ENCODE measurements at places on chromosomes 7 and 10. TPM values are rescaled to one million over a fixed set of nuclear protein-coding genes. Genes with fewer than 3 reads are reported as not detected.

DNA sequence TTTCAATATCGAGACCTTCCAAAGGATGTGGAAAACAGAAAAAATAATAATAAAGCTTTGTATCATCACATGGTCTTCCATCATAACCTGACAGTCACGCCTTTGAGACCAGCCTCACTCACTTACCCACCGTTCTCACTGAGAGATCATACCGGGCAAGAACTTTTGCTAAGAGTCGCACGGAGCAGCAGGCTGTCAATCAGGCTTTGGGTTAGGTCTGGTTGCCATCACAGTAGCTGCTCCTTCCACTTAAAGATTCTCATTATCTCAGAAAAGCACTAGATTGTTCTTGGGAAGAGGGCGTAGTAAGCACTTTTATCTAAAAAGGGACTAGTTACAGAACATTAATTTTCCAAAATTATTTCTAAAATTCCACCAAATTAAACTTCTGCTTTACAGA lies 2.0 kb downstream of the RELN start:
- no peak for DNase-seq

GRCh38 chr10:31927565-31927883 lies 1.1 kb downstream of the ARHGAP12 start:
- DNase-seq, result no peak

The ASAH2 gene
- 10.7 TPM for total RNA-seq

The AGAP5 gene
- 7.5 TPM for total RNA-seq

The HMX3 gene
- total RNA-seq, result not detected
